Activated T-cell treated with anti-CD3 and anti-CD28 coated beads, Interleukin-2, amount 50 U/mL, for 72 hours (primary cell): ENCODE measurements at places on chromosomes 2 and 18.

- DNase-seq: no peak
Observed at GRCh38 chr18:61196750-61197149, 136.5 kb upstream of the CDH20 start.

GRCh38 chr18:62942578-62942977 lies 227.2 kb downstream of the PHLPP1 start:
- no peak for DNase-seq

DNA sequence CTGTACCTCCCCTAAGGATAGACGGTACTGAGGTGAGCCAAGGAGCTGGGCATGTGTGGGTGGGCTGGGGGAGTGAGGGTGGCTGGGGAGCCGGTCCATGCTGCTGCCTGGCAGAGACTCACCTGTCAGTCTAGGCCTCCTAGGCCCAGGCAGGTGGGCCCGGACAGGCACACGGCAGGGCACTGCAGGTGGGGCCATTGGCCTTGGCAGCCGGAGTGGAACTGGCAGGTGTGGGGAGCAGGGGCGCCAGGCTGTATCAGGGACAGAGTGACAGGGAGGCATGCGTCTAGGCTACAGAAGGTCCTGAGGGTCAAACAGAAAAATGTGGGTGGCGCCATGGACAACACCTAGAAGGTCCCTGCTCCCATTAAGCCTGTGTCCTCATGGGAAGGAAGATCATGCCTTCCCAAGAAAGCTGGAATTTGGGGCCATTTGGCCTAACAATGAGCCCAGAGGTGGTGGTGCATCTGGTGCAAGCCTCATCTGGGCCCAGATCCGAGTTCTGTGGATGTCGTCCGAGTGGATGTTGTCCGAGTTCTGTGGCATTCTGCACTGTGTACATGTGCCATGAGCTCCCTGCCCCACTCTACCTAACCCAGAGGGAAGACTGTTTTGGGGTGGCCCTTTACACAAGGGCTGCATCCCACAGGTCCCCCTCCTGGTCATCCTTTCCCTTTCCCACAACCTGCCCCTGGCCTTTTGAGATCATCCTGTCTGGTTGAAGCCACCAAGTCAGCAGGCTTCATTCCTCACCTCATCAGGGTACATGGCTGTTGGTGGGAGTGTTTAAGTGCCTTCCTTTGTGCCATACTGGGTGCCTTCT lies 249.7 kb downstream of the GLI2 start:
- no peak for DNase-seq

GRCh38 chr18:59597049-59597448 lies 100.2 kb downstream of the CCBE1 start:
- DNase-seq: no peak

DNA sequence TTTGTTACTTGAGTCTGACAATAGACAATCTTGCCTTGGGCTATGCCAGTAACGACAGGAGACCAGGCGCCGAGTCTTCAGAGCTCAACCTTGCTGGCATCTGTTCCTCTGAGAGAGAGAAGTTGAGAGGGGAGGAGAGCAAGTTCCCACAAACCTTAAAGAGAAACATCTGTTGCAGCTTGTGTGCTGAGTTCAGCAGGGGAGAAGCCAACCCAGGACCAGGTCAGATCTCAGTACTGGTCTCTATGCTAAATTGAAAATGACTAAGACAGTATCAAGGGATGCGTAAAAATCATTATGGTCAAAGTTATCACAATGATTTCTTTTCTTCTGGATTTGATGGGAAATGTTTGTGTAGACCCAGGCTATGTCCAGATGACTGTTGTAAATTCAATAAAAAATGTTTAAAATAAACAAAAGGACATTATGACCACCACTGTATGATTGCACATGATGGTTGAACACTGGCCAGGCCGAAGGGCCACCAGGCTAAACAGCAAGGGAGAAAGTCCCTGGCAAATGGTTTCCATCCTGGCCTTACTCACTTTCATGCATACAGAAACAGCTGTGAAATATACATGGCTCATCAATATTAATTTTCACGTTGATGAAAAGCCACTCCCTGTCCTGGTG lies 100.3 kb upstream of the PMAIP1 start:
- no peak for DNase-seq
